ENCODE measurements at places on chromosomes 12 and 14.
A peak's percentile ranks its signal among the peaks of the same experiment; 100 is the strongest.

DNA sequence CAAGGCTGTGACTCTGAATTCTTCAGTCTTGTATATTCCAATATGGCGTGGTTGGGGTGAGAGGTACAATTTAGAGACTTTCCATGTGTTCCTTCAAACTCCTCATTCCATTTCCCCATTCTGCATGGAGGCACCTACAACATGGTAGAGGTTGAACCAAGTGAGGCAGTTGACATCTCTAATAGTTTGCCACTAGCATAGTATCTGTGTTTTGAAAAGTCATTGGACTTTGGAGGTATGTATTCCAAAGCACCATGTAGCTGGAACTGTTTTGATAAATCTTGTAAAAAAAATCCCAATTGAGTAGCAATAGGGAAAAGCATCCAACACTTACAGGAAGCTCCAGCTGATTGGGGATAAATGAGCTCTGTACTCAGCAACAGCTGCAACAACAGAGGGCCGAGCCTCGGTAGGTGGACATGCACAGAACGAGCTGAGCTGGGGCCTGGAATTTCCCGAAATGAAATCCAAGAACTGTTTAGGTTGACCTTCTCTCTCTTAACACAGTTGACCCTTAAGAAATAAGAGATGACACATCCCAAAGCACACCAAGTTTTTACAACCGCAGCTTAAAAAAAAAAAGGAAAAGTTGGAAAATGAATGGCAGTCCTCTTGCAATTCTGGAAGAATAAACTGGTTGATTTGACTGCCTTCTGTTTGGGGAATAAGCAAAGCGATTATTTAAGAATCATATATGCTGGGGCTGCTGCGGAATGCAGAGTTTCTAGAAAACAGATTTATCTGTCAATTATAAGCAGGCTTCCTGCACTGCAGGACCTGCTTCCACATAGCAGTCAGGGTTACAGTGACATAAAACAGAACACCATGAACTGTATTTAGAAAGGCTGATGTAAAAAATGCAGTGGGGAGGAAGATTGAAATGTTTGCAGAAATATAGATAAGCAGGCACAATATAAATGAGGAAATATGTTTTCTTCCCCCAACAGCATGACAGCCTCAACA, 194.6 kb upstream of the KRR1 start:
- no peak for DNase-seq

DNA sequence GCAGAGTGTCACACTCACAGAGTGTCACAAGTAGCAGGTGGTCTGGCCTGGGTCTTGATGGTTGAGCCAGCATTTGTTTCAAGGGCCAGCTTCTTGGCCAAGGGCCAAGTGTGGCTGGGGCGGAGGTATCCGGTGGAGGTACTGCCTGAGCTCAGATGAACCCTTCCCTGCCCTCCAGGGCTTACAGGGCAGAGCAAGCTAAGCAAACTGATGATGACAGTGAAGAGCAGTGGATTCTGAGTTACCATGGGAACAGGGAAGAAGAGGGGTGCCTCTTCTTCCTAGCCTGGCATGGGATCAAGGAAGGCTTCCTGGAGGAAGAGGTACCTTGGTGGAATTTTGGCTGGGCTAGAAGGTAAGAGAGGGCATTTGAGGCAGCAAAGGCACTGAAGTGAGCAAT, 35.7 kb downstream of the MVK start:
- no peak for DNase-seq

DNA sequence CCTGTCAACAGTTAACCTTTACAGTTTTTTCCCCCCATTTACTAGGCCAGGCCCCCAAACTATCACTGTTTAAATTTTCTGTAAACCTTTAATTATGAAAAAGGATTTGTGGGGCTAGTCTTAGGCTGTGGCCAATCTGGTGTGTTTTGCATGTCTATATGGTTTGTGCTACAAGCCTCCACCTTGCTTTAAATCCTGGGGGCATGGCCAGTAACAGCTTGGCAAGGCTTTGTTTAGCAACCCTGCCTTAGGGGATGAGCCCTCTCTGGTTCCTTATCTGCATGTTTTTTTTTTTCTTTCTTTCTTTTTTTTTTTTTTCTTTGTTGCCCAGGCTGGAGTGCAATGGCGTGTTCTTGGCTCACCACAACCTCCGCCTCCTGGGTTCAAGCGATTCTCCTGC, 102.7 kb downstream of the KCNMB4 start:
- no peak for DNase-seq

DNA sequence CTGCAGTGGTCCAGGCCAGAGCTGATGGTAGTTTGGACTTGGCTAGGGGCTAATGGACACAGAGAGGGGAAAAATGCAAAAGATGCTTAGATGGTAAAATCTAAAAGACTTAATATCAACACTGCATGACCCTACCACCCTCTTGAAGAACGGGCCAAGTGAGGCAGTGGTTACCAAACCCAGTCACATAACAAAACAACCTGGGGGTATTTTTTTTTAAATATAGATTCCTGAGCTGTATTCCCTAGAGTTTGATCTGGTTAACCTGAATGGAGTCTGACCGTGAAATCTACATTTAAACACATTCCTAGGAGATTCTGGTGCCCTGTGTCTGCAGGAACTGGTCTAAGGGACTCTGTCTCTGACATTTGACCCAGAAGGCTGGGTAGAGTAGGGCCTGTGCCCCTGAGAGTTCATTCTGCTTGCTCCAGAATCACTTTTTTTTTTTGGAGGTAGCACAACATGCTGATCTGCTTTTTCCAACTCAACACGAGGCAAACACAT, 15.7 kb downstream of the ABHD4 start:
- no peak for DNase-seq

DNA sequence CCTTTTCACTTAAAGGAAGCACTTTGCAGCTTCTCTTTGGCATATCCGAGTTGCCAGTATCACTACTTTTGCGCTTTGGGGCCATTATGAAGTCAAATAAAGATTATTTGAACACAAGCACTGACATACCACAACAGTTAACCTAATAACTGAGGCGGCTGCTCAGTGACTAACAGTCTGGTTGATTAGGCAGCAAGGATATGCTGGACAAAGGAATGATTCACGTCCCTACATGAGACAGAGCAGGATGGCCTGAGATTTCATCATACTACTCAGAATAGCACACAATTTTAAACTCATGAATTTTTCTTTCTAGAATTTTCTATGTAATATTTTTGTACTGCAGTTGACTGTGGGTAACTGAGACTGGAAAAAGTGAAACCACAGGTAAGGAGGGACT, 56.9 kb upstream of the E2F7 start:
- DNase-seq: no peak

GRCh38 chr14:68261092-68261842, 441.7 kb downstream of the RAD51B start:
- no peak for DNase-seq

GRCh38 chr12:948238-948637, 1.3 kb downstream of the RAD52 start:
- no peak for DNase-seq

DNA sequence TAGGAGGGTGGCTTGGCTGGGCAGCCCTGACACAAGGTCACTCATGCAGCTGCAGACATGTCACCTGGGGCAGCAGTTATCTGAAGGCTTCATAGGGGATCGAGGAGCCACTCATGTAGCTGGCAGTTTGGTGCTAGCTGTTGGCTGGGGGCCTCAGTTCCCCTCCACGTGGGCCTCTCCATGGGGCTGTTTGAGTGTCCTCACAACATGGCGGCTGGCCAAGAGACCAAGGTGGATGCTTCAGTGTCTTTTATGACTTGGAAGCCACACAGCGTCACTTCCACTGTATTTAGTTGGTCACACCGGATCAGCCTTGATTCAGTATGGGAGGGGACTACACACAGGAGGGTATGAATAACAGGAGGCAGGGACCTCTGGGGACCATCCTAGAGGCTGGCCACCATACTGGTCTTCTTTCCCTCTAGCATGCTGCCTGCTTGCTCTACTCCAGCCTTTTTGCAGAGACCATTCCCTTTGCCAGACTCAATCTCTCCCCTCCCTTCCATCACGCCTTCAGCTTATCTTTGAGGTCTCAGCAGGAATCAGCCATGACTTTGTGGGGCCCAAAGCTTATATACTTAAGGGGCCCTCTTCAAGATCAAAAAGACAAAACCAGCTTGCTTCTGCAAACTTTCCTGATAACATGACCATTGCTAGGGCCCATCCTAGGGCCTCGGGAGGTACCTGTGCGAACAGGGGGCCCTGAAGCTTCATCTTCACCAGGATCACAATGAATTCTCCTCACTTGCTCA, 53.4 kb downstream of the RPH3A start:
- DNase-seq: no peak

- no peak for DNase-seq
These were observed 18.4 kb downstream of the SIVA1 start for GRCh38 chr14:104771374-104771773.

GRCh38 chr14:67620217-67620785, 581 bp downstream of the ARG2 start:
- DNase-seq: no peak

DNA sequence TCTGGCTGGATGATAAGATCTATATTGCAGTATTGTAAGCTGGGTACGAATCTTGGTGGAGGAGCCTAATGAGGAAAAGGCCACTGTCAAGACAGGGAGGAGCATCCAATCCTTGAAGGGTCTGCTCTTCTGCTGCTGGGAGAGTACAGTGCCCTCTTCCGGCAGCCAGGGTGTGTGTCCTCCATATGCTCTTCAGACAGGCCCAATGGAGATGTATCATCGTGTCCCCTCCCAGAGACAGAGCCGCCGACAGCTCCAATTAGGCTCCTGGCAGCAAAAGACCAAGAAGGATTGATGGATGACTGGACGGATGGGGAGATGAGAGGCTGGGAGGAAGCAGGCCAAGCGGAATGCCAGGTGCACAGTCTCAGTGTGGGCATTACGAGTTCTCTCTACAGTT, 51.6 kb upstream of the PIWIL1 start:
- no peak for DNase-seq

DNA sequence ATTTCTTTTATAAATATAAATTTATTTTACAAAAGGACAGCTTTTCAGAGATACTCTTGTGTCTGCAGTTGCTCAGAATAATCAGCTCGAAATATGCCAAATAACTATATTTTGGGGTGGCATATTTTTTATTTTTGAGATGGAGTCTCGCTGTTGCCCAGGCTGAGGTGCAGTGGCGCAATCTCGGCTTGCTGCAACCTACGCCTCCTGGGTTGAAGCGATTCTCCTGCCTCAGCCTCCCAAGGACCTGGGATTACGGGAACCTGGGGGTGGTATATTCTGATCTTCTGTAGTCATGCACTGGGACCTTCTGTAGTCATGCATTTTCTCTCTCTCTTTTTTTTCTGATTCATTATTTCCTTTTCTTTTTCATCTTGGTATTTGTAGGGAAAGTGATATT, 135.0 kb upstream of the AMIGO2 start:
- peak; percentile 55 for DNase-seq

DNA sequence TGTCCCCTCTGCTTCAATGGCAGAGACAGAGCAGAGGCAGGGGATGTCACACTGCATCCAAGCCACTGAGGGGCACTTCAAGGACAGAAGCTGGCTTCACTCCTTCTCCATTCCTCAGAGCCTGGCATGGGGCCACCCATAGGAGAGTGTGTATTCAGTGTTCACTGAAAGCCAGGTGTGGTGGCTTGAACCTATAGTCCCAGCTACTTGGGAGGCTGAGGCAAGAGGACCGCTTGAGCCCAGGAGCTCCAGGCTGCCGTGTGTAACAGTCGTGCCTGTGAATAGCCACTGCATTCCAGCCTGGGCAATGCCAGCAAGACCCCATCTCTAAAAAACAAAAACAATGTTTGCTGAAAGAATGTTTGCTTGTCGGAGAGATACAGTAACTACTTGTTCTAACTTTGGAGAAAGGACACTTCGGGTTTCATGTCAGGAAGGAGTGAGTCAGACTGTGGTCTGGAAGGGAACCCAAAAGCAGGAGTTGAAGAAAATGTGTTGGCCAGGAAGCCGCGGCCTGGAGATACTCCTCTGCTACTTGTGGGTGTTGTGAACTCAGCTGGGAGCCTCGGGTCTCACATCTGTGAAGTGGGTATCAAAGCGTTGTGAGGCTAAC, 43.4 kb downstream of the ELK3 start:
- peak; percentile 32 for DNase-seq

- DNase-seq: no peak
These were observed 13.5 kb downstream of the CEP170B start for GRCh38 chr14:104878582-104878981.

GRCh38 chr12:50246873-50247612, 36.3 kb downstream of the LIMA1 start:
- peak; percentile 11 for DNase-seq

GRCh38 chr12:16553457-16553856, 52.5 kb downstream of the LMO3 start:
- DNase-seq: no peak

DNA sequence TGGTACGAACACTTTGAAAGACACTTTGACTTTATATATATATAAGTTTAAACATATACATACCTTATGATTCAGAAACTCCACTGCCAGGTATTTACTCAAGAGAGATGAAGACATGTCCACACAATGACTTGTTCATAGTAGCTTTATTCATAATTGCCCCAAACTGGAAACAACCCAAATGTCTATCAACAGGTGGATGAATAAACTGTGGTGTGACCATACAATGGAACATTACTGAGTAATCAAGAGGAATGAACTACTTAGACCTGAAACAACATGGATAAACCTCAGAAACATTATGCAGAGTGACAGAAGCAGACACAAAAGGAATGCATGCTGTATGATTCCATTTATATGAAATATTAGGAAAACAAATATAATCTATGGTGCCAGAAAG, 71.1 kb downstream of the PPP1R36 start:
- no peak for DNase-seq

GRCh38 chr12:113114447-113115178, 20.9 kb downstream of the RASAL1 start:
- no peak for DNase-seq

GRCh38 chr14:42368234-42368633, 761.6 kb downstream of the LRFN5 start:
- DNase-seq: no peak

GRCh38 chr12:103586791-103587370, at the start of gene STAB2:
TSS of gene STAB2 (plus strand) at chr12:103587273. CDS start at chr12:103587477, 204 bp downstream.
- no peak for DNase-seq

DNA sequence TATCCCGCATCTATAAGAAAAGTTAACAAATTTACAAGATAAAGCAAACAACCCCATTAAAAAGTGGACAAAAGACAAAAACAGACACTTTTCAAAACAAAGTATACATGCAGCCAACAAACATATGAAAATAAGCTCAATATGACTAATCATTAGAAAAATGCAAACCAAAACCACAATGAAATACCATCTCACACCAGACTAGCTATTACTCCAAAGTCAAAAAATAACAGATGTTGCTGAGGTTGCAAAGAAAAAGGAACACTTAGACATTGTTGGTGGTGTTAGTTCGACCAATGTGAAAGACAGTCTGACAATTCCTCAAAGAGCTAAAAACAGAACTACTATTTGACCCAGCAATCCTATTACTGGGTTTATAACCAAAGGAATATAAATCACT, 968.6 kb upstream of the USP15 start:
- DNase-seq: no peak
